MG63 (cell line): ENCODE measurements at places on chromosomes 7 and 10.

GRCh38 chr10:117168729-117169128, 28.6 kb upstream of the KCNK18 start:
- no peak for DNase-seq

- DNase-seq, result no peak
Measured at GRCh38 chr10:101295261-101295660, 58.7 kb upstream of the BTRC start.

DNA sequence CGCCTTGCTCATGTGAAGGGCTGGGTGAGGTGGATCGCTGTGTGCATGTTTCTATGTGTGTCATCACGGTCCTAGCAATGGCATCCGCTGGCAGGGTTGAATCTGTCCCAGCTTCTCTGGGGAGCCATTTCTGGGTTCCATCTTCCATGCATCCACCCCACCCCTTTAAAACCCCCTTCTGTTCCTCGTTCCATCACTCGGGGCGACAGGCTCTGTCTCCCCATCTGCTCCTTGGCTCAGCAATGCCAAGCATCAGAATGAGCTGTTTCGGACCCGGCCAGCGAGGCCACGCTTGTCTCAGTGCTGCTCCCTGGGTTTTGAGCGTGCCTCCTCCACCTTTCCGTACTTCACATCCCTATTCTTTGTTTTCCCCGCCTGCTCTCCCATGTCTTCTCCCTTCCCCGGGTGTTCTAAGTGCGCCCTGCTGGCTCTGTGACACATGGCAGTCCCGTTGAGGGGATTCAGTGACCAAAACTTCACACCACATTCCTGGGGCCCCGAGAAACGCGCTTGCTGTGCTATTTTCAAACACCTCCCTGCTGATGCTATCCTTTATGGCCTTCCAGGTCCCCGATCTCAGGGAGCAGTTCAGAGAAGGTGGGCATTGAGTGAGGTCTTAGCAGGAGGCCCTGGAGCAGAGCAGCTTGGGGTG, 554.1 kb upstream of the FOXK1 start:
- DNase-seq, result no peak

DNA sequence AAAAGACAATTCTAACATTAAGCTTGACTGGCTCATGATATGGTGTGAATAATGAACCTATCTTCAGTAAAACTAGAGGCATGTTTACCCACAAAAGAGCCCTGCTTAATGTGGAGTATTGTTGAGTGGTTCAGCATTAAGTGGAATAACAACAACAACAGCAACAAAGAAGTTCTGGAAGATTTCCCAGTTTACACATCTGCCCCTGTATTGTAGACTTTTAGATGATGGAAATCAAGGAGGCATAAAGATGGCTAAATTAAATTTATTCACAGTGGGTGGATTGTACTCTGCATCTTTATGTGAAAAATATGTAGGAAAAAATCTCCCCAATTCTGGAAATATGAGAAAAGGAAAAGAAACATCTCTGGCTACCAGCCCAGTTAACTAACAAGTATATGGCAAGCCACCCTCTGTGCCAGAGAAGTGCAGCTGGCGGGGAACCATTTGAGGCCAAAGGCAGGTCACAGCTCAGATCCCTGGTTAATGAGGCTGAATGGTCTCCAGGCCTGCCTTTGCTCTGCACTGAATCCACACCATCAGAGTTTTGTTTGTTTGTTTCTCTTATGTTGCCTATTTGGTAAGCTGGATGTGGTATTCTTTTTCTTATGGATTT, 186.0 kb downstream of the SEMA3D start:
- DNase-seq, result peak; percentile 22

GRCh38 chr7:127404286-127405072, 12.0 kb upstream of the ZNF800 start:
- no peak for DNase-seq

DNA sequence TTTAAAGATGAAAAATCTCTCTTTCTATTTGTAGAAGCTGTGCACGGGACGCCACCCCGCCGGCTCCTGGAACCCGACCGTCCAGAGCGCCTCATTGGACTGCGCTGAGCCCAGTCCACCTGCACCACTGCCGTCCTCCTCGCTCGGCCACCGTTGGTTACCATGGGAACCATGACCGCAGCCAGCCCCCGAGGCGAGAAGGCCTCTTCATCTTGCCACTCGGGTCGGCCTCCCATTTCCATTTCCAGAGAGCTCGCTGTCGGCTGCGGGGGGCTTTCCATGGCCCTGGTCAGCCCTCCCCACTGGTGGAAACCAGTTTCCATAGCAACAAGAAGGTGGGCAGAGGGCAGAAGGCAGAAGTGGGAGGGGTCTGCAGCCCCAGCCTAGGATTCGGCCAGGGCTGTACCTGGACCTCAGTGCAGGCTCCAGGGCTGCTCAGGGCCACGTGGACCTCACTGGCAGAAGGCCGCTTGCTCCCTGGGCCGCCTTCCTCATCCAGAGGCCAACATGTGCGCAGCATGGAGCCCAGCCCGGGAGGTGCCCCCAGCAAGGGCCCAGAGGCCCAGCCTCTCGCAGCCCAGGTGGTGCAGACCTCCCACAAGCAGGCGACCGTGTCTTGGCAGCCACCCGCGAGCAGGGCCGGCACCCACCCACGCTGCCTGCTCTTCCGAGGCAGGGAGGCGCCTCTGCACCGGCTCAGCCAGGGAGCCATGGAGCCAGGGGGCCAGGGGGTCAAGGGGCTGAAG, 283.5 kb upstream of the PPP2R2D start:
- no peak for DNase-seq
